ENCODE measurements at places on chromosomes 7 and 10.

- no peak for DNase-seq
Observed at GRCh38 chr7:90409667-90410066, 6.4 kb downstream of the CLDN12 start.

- DNase-seq: no peak
Observed at GRCh38 chr7:126450269-126450671, 802.5 kb downstream of the GRM8 start.

- DNase-seq: no peak
Observed at GRCh38 chr10:129932751-129933433, 31.2 kb downstream of the EBF3 start.

- no peak for DNase-seq
Observed at GRCh38 chr7:106611911-106612310, 49.0 kb downstream of the CCDC71L start.

DNA sequence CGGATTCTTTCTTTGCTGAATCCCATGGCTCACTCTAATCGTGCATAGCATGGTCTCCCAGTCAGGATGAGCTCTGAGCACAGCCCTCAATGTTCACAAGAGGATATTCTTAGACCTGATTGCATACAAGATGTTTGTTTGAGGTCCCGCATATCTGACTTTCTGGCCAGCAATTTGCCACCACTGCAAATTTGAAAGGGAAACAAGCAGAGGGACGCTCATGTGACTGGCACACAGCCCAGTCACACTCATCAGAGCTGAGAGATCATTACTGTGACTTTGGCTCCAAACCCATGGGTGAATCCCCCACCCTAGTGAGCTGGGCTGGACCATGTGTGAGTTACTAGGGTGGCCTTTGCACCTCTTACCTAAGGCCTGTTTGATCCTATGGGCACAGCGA lies 9.9 kb downstream of the TAS2R41 start:
- no peak for DNase-seq

DNA sequence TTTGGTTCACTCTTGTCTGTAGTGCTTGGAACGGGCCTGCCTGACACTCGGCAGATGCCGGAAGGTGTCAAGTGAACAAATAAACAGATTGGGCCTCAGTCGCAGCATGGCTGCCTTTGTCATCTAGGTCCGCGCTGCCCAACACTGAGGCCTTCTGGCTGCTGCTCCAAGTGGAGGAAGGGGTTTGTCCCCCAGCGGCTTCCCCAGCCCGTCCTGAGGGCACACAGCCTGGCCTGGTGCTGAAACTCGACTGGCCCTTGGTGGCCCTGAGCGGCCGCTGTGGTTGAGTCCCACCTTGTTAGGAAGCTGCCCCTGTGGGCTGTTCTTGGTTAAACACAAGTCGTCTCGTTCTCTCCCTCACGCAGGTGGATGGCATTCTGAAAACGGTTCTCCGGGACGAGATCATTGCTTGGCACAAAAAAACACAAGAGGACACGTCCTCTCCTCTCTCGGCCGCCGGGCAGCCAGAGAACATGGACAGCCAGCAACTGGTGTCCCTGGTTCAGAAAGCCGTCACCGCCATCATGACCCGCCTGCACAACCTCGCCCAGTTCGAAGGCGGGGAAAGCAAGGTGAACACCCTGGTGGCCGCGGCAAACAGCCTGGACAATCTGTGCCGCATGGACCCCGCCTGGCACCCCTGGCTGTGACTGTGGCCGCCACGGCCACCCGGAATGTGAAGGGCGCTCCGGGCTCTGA lies 132.1 kb downstream of the SMURF1 start:
- DNase-seq: no peak

DNA sequence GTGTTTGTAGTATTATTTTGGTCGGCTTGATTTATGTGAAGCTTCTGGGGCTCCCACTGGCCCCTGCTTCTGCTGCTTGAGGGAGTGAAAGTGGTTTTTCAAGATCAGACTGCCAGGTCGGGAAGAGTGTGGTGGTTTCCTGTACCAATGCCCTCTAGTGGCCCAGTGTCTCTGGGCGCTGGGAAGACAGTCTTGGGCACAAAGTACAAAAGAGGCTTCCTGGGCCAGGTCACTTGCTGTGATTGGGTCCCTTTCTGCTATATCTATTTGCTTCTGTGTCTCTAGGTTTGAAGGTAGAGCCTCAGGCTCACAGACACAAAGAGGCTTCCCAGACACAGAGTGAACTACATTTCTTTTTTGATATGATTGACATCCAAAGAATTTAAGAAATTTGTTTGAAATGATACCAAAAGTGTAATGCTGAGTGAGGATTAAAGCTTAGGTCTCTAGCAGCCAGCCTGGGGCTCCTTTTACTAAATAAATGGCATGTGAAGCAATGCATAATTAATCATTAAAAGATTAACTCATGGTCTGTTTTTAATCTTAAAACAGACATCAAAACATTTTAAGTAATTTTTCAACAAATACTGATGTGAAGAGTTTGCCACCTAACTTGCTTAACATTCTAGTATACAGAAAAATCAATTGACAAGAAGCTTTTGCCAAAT lies 36.3 kb downstream of the ABCB1 start:
- DNase-seq: peak; percentile 14

DNA sequence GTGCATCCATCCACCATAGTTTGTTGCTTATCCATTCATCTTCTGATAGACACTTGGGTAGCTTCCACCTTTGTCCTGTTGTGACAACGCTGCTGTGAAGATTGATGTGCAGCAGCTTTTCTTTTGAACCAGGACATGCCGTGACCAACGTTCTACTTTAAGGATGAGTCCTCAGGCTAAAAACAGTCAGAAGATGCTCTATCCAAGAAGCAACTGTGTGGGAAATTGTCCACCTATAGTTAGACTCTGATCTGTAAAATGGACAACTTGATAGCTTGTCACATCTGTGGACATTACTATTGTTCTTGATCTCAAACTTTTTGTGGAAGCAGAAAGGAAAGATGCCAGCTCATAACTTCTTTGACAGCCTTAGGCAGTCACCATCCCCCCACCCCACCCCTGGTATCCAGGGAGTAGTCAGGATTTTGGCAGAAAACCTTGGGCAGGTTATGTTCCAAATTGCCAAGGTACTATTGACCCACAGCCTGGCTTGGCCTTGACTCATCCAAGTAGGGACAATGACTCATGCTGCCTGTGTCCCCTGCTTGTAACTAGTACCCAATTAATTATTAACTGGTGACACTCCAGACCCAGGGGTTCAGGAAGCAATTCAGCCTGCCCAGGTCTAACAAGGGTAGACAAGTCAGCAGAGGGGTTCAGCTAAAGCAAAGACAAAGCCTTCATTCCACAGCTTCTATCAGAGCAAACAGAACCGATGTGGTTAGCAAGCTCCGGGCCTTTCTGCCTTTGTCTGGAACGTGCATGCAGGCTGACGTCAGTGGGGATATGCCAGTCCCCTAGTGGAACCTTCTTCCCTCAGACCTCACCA lies 99.6 kb upstream of the ANLN start:
- DNase-seq: no peak

GRCh38 chr10:31757831-31758230 lies 170.8 kb downstream of the ARHGAP12 start:
- DNase-seq: no peak

GRCh38 chr7:23357190-23358093 lies 58.3 kb downstream of the MALSU1 start:
- no peak for DNase-seq

DNA sequence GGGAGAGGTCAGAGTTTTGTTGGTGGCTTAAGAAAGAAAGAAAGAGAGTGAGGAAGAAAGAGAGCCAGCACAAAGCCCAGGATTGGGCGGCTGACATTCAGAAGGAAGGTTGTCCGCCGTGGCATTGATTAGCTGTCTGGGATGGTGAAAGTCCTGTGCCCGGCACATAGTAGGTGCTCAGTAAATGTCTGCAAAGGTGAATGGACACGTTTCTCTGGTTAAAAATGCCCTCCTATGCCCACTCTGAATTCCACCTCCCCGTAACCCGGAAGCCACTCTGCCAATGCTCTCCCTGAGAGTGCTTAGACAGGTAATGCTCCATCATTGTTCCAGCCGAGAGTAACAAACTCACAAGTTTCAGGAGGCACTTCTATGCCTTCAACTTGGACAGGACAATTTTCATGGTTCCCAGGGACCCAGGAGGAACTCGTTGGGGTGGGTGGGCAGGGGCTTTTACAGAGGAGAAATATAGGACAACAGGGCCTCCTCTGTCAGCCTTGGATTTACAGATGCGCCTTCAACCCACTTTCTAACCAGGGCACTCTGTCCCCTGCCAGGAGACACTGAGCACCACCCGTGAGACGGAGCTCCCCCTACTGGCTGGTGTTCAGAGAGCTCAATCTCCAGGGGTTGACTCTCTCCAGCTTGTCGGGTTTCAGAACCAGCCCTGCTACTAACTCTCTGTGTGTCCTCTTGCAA lies 411.5 kb upstream of the ZMIZ1 start:
- peak; percentile 79 for DNase-seq

DNA sequence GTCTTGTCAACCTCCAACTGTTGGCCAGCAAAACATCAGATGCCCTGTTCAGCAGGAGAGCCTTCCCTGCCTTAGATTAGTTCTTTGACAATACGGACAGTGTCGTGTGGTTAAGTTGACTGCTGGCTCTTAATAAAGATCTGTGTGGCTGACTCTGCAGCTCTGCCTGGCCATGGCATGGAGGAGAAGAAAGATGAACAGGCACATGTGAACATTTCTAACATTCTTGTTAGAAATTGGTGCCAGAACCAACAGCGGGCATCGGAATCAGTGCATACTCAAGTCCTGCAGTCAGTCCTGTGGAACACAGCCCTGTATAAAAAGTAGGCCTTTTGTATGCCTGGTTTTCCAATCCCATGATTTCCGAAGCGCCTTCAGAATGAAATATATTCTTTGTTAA lies 455.6 kb downstream of the POM121L12 start:
- no peak for DNase-seq

GRCh38 chr7:121604627-121605316 lies 208.7 kb upstream of the FAM3C start:
- no peak for DNase-seq

DNA sequence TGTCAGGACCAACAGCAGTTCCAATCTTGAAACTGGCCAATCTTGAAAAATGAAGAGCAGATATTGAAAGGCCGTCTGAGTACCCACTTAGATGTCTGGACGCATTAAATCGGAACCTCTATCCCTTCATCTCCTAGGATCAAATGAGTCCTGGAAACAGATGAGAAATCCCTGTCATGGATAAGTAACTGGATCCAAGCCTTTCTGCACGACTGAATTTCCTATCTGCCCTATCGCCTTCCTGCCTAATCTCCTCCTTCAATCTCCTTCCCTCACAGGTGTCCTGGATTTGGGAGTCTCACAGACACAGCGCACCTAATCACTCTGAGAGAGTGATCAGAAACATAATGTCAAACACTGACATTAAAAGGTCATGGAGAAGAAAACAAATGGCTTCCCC lies 245.2 kb upstream of the PRSS58 start:
- DNase-seq: no peak

DNA sequence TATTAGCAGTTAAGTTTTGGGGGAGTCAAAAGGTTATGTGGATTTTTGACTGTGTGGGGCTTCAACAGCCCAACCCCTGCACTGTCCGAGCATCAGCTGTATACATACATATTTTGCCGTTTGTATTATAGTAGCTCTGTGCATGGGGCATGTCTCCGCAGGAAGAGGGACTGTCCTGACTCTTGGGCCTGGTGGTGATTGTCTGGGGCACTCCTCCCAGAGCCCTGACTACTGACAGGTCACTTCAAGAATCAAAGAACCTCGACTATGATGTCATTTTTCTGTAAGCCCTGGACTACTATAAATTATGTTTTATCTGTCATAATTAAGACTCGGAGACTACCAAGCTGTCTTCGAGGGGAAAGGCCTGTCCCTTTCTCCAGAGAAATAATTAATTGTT lies 51.8 kb downstream of the MGMT start:
- no peak for DNase-seq

- DNase-seq: no peak
Observed at GRCh38 chr7:151157645-151158329, 9.7 kb downstream of the GBX1 start.

DNA sequence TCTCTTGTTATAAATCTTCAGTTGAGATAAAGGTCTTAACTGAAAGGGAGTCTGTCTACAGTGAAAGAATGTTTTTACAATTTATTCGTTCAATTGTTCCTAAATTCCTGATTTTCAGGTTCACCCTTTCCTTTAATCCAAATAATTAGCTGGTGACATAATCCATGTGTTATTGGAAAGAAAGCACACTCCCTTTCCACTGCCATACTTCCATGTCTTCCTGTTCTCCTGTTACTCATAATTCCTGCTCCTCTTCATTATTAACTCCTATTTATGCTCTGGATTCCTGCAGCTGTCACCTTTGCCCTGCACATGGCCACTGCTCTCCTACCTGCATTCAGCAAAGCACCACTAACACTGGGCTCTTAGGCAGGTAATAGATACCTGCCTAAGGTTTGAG lies 40.0 kb upstream of the FAM3C start:
- DNase-seq: no peak

- DNase-seq: no peak
Observed at GRCh38 chr10:94149702-94150101, 156.0 kb downstream of the PLCE1 start.

GRCh38 chr7:7203813-7204575 lies 21.6 kb downstream of the C1GALT1 start:
- no peak for DNase-seq

GRCh38 chr10:51760864-51761640 lies 61.7 kb upstream of the CSTF2T start:
- no peak for DNase-seq

DNA sequence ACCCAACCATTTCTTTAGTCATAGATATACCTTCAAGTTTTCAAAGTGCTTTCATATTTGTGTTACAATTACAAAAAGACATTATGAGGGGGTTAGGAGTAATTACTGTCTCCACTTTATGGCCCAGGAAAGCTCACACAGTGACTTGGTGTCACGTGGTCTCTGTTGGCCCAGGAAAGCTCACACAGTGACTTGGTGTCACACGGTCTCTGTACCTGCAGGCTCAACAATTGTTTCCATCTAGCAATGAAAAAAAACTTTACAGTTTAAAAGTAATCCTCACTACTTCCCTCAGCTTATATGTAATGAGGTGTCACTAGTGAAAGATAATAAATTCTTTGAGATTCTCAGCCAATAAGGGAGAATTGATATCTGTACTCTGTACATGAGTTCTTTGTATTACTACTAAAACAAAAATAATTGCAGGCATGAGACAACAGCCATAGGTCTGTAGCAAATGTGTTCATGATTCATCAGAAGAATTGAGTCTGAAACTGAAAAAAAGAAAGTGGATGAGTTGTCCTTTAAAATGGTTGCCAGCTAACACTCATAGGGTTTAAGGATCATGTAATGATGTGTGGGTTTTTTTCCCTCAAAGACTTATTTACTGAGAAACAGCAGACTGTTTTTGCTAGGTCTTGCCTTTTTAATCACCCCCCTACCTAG lies 10.9 kb downstream of the OGDH start:
- DNase-seq: peak; percentile 46

- DNase-seq: no peak
Observed at GRCh38 chr10:78812571-78813318, 256.0 kb upstream of the ZMIZ1 start.
